CD4-positive, alpha-beta T cell treated with Interleukin-4 for 1 hour (primary cell): ENCODE measurements at places on chromosomes 3 and 15.

- no peak for DNase-seq
Measured at GRCh38 chr15:87901008-87901407, 355.5 kb downstream of the NTRK3 start.

DNA sequence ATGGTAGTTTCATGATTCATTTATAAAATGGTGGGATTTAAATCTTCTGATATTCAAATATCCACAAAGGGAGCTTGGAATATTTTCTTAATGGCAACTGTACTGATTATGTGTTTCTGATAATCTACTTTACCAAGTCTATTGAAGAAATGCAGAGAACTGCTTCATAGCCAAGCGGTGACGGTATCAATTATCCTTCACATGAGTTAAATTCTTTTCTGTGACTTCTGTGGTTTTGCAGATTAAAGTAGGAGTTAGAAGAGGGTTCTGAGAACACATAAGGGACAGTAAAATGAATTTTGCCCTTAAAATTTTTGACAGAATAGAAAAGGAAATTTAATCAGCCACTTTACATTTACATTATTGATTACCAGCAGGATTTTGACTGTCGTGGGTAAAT is 563.2 kb downstream of the GBE1 start:
- no peak for DNase-seq

- DNase-seq, result no peak
Measured at GRCh38 chr3:16825617-16826204, 59.0 kb upstream of the PLCL2 start.

DNA sequence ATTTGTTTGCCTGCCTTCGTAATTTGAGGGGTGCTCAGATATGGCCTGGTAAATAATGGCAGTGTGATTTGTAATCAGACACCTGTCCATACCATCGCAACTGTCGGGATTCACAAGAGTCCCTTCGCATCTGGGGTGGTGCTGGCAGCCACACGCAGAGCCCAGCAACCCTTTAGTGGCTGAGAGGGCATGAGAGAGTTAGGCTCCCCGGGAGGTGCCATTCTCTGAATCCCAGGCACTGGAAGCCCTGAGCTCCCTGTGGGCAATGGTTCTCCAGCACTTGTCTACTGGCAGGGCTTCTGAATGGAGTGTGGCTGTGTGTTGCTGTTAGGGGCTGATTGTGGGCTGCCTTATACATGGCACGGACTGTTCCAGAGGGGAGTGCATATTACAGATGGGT is 230.1 kb downstream of the EBLN2 start:
- DNase-seq, result no peak

GRCh38 chr15:90381515-90381914 is 6.5 kb upstream of the IQGAP1 start:
- no peak for DNase-seq

- no peak for DNase-seq
Measured at GRCh38 chr3:23435318-23435717, 232.2 kb downstream of the UBE2E2 start.

DNA sequence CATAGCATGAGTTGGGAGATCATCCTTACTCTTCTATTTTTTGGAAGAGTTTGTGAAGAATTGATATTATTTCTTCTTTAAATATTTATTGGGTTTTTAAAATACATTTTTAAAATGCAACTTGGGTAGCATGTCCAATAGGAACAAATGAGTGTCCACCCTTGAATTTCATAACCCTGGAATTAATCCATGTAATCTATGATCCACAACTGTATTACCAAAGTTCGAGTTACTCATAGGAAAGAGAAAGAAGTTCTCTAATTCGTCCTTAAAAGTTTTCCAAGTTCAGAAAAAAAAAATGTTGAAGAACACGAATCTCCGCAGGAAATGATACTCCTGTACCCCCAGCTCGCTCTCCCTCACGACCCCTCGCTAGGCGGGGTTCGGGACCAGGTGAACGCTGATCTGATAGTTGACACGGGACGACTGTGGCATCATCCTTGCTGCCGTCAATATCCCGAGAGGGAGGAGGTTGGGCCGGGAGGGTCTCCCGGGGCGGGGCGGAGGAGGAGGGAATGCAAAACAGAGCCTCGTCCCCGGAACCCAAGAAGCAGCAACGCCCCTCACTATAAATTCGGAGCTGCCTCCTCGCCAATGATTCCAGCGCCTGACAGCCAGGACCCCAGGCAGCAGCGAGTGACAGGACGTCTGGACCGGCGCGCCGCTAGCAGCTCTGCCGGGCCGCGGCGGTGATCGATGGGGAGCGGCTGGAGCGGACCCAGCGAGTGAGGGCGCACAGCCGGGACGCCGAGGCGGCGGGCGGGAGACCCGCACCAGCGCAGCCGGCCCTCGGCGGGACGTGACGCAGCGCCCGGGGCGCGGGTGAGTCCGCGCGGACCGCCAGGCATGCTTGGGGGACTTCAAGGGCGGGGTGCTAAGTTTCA is at the start of gene AGTR1:
AGTR1 (plus strand) TSS at position 598 of the 884 bp plus-strand sequence. CDS start 43,133 bp downstream, outside the sequence.
- DNase-seq, result no peak

GRCh38 chr3:151544164-151544548 is 83.3 kb upstream of the IGSF10 start:
- no peak for DNase-seq

GRCh38 chr3:142028243-142028777 is 121.0 kb downstream of the TFDP2 start:
- peak; percentile 57 for DNase-seq

DNA sequence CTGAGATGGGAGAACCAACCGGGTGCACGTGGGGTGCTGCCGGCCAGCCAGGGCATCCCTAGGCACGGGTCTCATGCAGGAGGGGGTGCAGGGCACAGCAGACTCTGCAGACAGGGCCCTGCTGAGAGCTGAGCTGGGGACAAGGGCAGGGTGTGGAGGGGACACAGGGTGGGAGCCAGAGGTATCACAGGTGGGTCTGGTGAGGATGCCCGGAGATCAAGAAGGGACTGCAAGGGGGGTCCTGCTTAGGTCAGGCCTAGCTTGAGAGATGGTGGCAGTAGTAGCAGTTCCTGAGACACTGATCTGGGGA is 39.5 kb upstream of the PRR23E start:
- no peak for DNase-seq

GRCh38 chr3:34351882-34352777 is 553.7 kb downstream of the PDCD6IP start:
- no peak for DNase-seq

- no peak for DNase-seq
Measured at GRCh38 chr15:40755812-40756208, 756 bp upstream of the RMDN3 start.

DNA sequence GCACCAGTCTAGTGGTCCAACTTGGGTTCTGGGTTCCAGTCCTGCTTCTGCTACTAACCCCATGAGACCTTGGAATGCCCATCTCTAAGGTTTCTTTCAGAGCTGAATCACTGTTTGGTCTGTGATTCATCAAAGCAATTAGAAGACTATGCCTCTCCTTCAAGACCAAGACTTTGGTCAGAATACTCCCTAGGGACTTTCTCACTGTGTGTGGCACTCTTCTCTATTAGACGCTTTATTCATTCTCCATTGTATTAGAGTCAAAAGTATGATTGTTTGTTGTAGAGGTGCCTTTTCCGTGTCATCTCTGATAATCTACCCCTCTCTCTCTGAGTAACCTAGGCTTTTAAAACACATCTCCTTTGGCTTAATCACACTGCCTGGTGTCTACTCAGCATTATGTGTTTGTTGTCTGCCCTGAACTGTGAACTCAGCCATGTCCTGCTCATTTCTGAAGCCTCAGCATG is 90.5 kb downstream of the LPP start:
- no peak for DNase-seq

DNA sequence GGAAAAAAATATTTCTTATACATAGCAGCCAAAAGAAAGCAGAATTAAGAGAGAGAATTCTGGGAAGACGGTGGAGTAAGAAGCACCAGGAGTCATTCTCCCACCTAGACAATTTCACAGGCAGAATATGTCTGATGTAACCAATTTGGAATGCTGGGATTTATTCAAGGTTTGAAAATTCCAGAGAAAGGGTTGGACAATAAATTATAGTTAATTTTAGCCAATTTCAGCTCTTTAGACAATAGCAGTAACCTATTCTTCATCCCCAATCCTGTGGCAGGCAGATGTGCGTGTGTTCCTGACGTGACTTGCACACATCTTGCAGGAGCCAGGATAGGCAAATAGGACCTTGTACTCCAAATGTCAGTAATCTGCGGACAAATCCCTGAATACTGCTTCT is 541.0 kb upstream of the NAALADL2 start:
- no peak for DNase-seq

DNA sequence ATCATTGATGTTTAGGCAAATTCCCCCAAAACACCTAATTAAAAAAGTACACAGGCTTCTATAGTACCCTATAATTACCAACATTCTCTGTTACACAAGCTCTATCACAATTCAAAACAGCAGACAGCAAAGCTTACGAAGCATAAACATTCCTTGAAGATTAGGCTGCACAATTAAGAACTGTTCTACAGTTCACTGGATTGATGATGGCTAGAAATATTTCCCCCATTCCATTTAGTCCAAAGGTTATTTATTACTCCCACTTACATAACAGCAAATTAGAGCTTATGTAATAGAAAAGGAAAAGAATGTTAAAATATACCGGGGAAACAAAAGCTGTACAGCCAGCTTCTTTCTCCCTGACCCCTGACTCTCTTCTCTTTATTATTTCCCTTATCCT is 49.3 kb downstream of the UACA start:
- no peak for DNase-seq

DNA sequence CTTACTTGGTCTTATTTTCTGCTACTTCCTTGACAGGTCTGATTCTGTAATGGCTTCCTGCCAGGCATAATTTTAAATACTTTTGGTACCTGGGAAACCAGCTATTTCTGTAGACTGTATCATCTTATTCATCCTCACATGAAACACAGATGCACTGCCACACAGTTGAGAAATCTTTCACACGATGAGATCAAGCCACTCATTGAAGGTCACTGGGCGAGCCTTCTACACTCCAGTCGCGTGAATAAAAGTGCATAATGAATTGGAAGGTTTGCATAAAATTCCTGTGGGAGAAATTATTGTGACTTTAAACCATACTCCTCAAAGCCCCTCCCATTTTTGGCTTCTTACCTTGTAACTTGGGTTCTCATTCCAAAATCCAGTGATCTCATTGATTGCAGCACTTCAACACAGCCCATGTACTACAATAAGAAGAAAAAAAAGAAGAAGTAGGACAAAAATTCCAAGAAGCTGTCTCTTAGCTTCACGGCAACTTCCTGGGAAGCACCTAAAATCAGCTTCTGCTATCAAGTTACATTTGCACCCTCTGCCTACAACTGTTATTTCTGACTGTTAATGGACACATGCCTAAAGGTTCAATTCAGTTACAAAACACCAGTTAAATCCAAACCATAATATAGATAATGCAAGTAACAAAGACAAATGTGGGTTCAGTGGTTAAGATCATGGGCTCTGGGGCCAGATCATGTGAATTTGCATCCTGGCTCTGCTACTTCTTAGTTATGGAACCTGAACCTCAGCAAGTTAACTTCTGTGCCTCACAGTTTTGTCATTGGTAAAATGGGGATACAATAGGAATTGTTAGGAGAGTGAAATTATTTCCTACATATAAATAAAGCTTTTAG is 39.0 kb downstream of the SHC4 start:
- no peak for DNase-seq

DNA sequence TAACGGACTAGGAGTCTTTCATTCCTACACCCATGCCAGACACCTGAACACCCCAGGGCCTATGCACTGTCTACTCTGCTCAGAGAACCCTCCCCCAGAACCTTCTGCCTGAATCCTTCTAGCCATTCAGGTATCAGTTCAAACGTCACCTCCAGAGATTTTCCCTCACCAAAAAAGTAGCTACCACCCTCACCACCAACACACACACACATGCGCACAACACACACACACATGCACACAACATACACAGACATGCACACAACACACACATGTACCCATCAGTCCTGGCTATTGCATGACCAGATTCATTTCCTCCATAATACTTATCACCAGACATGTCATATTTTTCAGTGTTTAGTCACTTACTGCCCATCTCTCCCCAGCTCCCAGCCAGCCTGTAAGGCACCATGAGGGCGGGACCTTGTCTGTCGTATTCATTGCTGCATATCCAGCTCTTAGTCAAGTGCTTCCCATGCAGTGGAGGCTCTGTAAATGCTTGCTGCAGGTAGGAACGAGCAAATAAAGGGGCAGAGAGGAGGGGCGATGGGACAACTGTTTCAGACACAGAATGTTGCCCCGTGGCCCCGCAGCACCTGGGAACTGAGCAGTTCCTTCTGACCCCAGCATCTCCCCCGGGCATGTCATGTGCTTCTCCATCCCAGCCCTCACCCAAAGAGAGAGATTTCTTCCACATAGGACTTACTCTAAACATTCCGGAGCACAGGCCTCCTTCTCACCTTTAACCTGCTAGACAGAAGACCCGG is 29.2 kb downstream of the XXYLT1 start:
- DNase-seq, result no peak

DNA sequence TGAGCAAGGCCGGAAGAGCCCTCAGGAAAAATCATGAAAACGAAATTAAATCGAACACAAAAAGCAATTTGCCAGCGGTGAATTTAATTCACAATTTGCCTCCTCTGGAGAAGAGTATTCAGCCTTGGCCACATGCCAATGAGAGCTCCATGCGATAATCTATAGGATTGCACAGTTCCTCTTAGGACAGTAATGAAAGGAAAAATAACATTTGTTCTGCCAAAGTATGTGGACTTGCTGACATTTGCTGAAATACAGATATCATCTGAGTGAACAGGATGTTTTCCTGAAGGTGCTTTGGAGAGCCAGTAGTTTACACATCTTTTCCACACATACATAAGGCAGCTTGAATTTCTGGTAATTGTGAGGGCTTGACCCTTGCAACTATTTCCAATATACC is 188.6 kb upstream of the PDZRN3 start:
- DNase-seq, result no peak

DNA sequence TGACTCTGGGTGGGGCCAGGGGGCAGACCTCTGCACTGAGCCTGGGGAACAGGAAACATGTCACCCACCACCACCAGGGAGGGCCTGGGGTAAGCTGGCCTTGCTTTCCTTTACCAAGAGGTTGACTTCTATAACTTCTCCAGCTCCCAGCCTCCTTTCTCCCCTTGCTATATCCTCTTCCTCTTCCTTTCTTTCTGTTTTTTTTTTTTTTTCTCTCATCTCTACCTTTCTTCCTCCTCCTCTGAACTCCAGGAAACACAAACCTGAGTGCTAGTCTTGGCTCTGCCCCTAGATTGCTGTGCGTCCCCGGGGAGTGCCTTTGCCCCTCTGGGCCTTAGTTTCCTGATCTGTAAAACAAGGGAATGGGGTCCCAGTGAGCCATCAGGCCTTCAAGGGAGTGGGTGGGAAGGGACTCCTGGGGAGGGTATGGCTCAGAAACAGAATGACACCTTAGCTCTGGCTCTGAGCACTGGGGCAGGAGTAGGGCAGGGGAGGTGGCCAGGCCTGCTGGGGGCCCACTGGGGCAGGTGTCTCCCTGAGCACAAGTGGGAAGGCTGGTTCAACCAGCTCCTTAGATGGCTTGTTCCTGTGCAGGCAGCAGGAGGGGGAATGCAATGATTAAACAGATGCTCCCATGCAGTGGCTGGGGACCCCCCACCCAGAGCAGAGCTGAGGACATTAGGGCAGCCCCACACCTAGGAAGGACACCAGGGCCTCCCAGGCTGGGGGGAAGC is 4.3 kb downstream of the SNX33 start:
- no peak for DNase-seq

- DNase-seq, result no peak
Measured at GRCh38 chr3:4084271-4084670, 218.9 kb upstream of the SETMAR start.

- DNase-seq, result no peak
Measured at GRCh38 chr3:141804778-141805639, 41.8 kb downstream of the GRK7 start.

- DNase-seq, result no peak
Measured at GRCh38 chr3:57840473-57840872, 84.4 kb downstream of the SLMAP start.

GRCh38 chr3:138492980-138493675 is 58.7 kb downstream of the ESYT3 start:
- no peak for DNase-seq
